Naive thymus-derived CD8-positive, alpha-beta T cell (primary cell): ENCODE measurements at places on chromosomes 6 and 20.
A peak's percentile ranks its signal among the peaks of the same experiment; 100 is the strongest.

GRCh38 chr6:37483252-37483901, 16.3 kb downstream of the CCDC167 start:
- H3K4me3 ChIP-seq, result no peak overlapping the region
- no peaks in the 10 kb centered on the region for H3K36me3 ChIP-seq
- no peak for DNase-seq
- H3K27ac ChIP-seq, result no peak overlapping the region
- peaks cover 6% of the 10 kb centered on the region for H3K4me1 ChIP-seq

DNA sequence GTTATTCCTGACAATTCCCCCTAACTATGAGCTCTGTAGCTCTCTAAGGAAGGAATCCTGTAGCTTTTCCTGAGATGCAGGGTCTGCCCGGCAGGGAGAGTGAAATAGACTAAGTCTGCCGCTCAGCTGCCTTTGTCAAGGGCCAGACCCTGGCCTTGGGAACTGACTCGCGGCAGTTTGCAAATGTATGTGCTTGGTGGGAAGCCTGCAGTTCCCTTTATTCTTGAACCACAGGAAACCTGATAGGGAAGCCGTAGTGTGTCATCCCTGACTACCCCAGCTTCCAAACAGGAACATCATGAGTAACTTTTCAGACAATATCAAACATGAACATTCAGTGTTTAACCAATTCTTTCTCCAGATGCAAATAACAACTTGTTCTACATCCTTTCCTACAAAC, 78.7 kb upstream of the IFNGR1 start:
- no peak overlapping the region for H3K27ac ChIP-seq
- no peak overlapping the region for H3K4me3 ChIP-seq
- H3K4me1 ChIP-seq, result no peaks in the 10 kb centered on the region
- no peaks in the 10 kb centered on the region for H3K27me3 ChIP-seq
- DNase-seq, result no peak

DNA sequence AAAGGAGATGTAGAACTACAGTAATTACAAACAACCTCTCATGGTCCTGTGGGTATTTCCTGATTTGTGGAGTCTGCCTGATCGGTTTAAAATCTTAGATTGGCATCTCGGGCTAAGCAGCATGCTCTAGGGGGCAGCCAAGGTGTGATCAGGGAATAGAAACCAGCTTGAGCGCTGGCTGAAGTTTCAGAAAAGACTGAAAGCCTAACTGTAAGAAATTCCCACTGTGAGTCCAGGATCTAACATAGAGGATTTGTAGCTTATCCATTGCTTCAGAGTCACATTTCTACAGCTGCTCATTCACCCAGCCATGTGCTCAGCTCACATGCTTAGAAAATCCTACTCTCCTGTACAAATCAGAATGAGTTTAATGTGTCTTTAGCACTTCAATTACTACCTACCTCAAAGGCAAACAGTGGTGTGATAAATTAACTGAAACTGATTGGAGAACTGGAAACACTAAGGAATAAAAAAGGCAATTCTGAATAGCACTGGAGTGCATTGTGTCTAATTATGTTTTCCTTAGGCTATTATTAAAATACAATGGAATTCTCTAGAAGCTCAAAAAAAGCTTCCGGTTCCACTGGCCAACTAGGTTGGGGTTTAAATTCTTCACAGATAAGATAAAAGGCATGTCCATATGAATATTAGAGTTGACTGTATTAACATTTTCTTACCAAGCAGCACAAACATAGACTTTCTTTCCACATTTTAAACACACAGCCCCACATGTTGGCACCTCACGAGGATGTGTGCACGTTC, 73.8 kb upstream of the MPC1 start:
- no peaks in the 10 kb centered on the region for H3K36me3 ChIP-seq
- H3K4me3 ChIP-seq, result no peak overlapping the region
- no peak for DNase-seq
- H3K27me3 ChIP-seq, result no peaks in the 10 kb centered on the region

DNA sequence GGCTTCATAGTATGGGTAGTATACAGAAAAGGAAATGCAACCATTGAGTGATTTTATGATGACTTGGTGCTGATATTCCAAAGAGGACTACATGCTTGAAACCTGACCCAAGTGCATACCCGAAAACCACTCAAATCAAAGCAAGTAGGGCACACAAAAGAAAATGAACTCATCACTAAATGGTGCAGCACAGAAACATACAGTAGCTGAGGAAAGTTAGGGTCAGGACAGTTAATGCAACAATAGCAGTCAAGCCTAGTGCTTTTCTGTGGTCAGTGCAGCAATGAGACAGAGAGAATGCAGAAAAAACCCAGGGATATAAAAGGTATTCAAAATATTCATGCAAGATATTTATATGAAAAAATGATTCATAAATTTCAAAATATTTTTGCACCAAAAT, 711.1 kb downstream of the EPHA7 start:
- H3K4me1 ChIP-seq, result no peaks in the 10 kb centered on the region
- no peaks in the 10 kb centered on the region for H3K27me3 ChIP-seq
- no peaks in the 10 kb centered on the region for H3K36me3 ChIP-seq
- no peak for DNase-seq
- H3K4me3 ChIP-seq, result no peak overlapping the region

GRCh38 chr20:14055127-14055742, 59.9 kb downstream of the MACROD2 start:
- no peaks in the 10 kb centered on the region for H3K36me3 ChIP-seq
- H3K27ac ChIP-seq, result no peak overlapping the region
- H3K4me1 ChIP-seq, result no peaks in the 10 kb centered on the region
- no peak for DNase-seq
- no peak overlapping the region for H3K4me3 ChIP-seq

- H3K27me3 ChIP-seq, result no peaks in the 10 kb centered on the region
- H3K4me1 ChIP-seq, result peaks cover 2% of the 10 kb centered on the region
- DNase-seq, result no peak
- H3K4me3 ChIP-seq, result no peak overlapping the region
- no peaks in the 10 kb centered on the region for H3K36me3 ChIP-seq
These were observed 27.2 kb upstream of the QKI start for GRCh38 chr6:163387317-163387716.

DNA sequence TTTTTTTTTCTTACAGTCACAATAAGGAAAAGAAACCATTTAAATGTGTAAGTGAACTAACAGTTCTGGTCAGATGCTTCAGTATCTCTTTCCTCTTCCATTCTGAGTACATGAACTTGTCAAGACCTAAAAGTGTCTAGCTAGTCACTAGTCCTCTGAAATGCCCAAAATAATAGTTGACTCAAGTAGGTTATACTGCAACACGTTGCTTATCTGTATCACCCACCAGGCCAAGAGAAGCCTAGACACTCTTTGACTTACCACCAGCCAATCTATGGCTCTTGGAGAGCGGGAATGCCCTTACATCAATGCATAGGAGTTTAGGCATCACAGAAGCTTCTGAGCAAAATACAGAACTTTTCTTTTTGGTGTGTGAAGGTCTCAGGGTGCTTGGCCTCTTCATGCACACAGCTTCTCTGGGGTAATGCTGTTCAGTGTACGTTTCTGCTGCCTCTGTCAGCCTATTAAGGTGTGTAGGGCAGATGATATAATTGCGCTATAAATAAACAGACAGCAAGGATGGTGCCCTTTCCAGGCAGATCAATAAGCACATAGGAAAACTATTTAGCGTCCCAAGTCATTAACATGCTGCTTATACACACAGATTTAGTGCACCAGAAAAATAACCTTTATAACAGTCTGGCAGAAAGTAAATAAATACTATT, 7.8 kb upstream of the GFOD1 start:
- H3K27ac ChIP-seq, result no peak overlapping the region
- no peaks in the 10 kb centered on the region for H3K27me3 ChIP-seq
- H3K4me3 ChIP-seq, result no peak overlapping the region
- H3K4me1 ChIP-seq, result no peaks in the 10 kb centered on the region

- no peaks in the 10 kb centered on the region for H3K4me1 ChIP-seq
- H3K4me3 ChIP-seq, result no peak overlapping the region
- no peak overlapping the region for H3K27ac ChIP-seq
- DNase-seq, result no peak
- peaks cover 22% of the 10 kb centered on the region for H3K27me3 ChIP-seq
These were observed 890.0 kb upstream of the CITED2 start for GRCh38 chr6:140264431-140264830.

- H3K27me3 ChIP-seq, result no peaks in the 10 kb centered on the region
- peak overlapping the region; percentile 84 for H3K4me3 ChIP-seq
- no peak for DNase-seq
These were observed 1.1 kb downstream of the CENPB start for GRCh38 chr20:3785240-3786125.

DNA sequence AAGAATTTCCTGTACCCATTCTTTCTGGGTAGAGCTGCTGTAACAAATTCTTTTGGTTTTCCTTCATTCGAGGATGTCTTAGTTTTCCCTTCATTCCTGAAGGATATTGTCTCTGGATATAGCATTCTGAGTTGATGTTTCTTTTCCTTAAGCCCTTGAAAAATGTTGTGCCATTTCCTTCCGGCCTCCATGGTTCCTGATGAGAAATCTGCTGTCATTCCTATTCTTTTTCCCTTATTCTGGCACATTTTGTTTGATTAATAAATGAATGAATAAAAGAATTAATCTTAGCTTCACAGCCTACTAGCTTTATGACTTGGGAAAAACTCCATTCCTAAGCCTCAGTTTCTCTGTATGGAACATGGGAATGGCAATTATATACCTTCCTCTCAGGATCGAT, 173.1 kb downstream of the EYA2 start:
- H3K27ac ChIP-seq, result no peak overlapping the region
- no peak overlapping the region for H3K4me3 ChIP-seq
- peaks cover 2% of the 10 kb centered on the region for H3K4me1 ChIP-seq
- peaks cover 11% of the 10 kb centered on the region for H3K27me3 ChIP-seq
- no peak for DNase-seq
- no peaks in the 10 kb centered on the region for H3K36me3 ChIP-seq

GRCh38 chr6:111737065-111737521, 131.4 kb upstream of the TRAF3IP2 start:
- DNase-seq, result no peak
- H3K27ac ChIP-seq, result peak overlapping the region; percentile 95
- peaks cover 44% of the 10 kb centered on the region for H3K36me3 ChIP-seq
- H3K4me1 ChIP-seq, result peaks cover 45% of the 10 kb centered on the region
- H3K27me3 ChIP-seq, result no peaks in the 10 kb centered on the region
- H3K4me3 ChIP-seq, result no peak overlapping the region

- H3K36me3 ChIP-seq, result peaks cover 48% of the 10 kb centered on the region
- H3K27ac ChIP-seq, result no peak overlapping the region
- no peak overlapping the region for H3K4me3 ChIP-seq
- H3K4me1 ChIP-seq, result peaks cover 26% of the 10 kb centered on the region
- no peak for DNase-seq
- no peaks in the 10 kb centered on the region for H3K27me3 ChIP-seq
These were observed 36.3 kb upstream of the SPDEF start for GRCh38 chr6:34592208-34592952.

- DNase-seq, result no peak
- no peak overlapping the region for H3K27ac ChIP-seq
- H3K4me1 ChIP-seq, result no peaks in the 10 kb centered on the region
- H3K4me3 ChIP-seq, result no peak overlapping the region
- peaks cover 18% of the 10 kb centered on the region for H3K27me3 ChIP-seq
These were observed 38.0 kb downstream of the ELOVL2 start for GRCh38 chr6:11006061-11006460.

DNA sequence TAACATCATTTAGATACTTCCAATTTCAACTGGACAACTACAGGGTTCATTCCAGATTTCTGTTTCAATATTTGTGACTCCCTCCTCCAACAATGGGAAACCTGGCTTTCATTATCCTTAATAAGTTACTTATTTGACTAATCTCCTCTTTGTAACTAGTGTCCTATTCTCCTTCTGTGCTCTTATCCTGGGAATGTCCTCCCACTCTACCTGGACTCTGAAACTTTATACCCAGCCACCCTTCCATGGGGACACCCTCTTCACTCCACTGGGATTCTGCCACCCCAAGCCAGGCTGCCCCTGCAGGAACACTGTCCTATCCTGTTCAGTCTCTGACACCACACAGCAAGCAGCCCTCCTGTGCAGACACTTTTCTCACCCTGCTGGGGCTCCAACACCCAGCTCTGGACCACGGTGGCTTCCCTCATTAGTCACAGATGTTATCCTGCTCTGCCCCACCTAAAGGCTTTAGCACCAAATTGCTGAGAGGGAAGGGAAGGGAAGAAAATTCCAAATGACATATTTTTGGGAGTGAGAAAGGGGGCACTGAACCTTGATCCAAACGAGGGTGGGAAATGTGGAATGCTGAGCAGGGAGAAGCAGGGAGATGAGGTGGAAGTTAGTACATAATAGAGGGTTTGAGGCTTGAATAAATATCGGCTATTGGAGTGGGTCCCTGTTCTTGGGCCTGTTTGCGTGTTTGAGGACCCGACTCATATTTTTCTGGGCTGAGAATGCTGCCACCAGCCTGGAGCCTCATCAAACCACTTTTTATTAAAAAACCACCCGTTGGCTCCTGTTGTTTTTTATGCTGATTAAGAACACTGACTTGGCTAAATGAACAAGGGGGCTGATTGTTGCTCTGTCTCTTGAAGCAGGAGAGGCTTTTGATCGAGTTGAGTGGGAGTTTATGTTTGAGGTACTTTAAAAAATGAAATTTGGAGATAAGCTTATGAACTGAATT, 54.0 kb upstream of the AKIRIN2 start:
- no peaks in the 10 kb centered on the region for H3K36me3 ChIP-seq
- DNase-seq, result no peak
- H3K27ac ChIP-seq, result no peak overlapping the region
- H3K27me3 ChIP-seq, result no peaks in the 10 kb centered on the region

DNA sequence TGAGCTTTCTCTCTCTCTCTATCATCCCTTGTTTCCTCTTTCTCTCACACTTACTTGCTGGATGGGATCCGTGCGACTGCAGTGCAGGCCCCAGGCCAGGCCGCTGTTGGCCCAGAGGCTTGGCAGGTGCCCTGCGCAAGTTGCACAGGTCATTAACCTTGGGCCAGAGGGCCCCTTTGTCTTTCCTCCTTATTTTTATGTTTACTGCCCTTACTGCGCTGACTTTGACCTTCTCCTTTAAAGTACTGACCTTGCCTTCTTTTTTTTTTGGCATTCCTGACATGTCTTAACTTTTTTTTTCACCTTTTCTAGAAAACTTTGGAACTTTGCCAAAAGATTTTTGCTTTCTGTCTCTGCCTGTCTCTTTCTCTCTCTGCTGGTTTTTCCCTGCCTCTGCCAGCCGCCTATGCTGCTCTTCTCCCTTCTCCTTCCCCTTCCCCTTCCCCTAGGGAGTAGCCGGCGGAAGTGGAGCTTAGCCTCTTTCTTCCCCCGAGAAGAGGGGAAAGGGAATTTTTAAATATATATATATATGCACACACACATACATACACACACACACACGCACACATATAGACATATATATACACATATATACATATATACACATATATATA, 59.6 kb upstream of the CDH4 start:
- H3K36me3 ChIP-seq, result no peaks in the 10 kb centered on the region
- H3K27me3 ChIP-seq, result peaks cover 45% of the 10 kb centered on the region
- no peaks in the 10 kb centered on the region for H3K4me1 ChIP-seq
- H3K27ac ChIP-seq, result no peak overlapping the region

GRCh38 chr6:72856801-72857200, 234.9 kb downstream of the KCNQ5 start:
- H3K36me3 ChIP-seq, result peaks cover 3% of the 10 kb centered on the region
- no peak overlapping the region for H3K4me3 ChIP-seq
- no peaks in the 10 kb centered on the region for H3K27me3 ChIP-seq
- peaks cover 2% of the 10 kb centered on the region for H3K4me1 ChIP-seq

GRCh38 chr6:168100803-168101589, 22.0 kb upstream of the FRMD1 start:
- no peaks in the 10 kb centered on the region for H3K36me3 ChIP-seq
- no peak overlapping the region for H3K27ac ChIP-seq
- H3K27me3 ChIP-seq, result peaks cover 14% of the 10 kb centered on the region
- H3K4me1 ChIP-seq, result no peaks in the 10 kb centered on the region
